CD4-positive, alpha-beta T cell treated with Interleukin-15 for 4 hours (primary cell): ENCODE measurements at places on chromosomes 1 and 21.
A peak's percentile ranks its signal among the peaks of the same experiment; 100 is the strongest.

DNA sequence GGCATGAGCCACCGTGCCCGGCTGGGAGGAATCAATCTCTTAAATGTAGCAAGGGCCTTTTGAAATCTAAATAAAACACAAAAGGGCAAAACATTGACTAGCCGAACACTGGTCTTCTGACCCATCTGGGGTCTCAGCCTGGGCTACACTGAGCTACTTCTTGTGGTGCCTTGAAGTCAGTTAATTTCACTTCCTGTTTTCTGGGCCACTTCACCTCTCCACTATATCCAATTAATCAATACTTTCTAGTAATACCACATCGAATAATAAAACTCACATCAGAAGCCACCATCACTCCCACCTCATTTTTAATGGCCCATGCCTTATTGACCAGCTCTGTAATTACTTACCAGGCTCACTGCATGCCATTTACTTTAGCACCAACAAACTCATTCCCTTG lies 138.0 kb upstream of the SAMSN1 start:
- no peak for DNase-seq

DNA sequence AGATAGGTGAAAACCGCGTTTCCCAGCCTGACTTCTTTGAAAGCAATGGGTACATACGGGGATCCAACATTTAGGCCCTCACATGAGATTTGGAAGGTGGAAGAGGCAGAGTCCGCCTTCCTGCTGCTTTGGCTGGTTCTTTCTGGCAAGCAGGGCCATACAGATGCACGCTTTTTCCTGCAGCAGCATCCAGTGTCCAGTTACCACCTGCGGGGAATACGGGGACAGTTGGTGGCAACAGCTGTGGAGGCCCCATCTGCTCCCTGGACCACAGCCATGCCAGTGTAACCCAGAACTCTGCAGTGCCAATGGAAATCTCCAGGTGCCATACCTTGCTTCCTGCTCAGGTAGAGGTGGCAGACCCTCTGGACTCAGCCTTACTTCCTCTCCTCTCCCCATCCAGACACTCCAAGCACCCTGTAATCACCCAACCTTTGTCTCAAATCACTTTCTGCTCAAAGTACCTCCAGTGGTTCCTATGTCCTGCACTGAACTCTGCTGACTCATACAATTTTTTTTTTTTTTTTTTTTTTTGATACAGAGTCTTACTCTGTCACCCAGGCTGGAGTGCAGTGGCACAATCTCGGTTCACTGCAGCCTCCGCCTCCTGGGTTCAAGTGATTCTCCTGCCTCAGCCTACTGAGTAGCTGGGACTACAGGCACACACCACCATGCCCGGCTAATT lies 68.3 kb downstream of the SLC16A1 start:
- no peak for DNase-seq

GRCh38 chr1:7912743-7913557 lies 27.7 kb downstream of the TNFRSF9 start:
- DNase-seq = no peak

- DNase-seq = no peak
These were observed 91.7 kb downstream of the TYW3 start for GRCh38 chr1:74824497-74825107.

DNA sequence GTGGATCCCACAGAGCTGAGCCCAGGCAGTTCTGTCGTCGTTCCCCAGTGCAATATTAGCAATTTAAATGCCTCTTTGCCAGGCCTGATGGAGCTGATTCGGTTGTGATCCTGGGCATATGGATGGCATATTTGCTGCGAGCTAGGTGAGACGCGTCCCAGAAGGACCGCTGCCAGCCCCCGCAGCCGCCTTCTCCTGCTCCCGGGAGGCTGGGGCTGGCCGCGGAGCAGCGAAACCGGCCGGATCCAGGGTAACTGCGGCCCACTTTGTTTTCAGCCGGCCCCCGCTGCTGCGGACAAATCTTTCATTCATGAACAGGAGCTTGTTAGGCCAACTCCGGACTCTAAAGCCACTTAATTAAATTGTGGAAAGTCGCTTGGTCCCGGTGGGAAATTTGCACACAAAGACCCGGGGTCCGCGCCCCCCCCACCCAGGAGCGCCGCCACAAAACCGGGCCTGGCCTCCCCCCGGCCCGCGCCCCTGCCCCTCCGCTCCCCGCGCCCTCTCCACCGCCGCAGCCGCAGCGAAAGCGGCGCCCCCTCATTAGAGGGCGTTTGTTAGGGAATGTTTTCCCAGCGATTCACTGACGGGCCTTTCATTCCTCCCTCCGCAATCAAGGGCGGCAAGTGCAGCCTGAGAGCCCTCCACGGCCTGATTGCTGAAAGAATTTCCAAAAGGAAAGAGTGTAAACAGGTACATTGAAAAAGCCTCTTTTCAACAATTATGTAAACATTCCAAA lies 383.3 kb downstream of the RRAGC start:
- no peak for DNase-seq

GRCh38 chr1:76083189-76083588 lies 8.6 kb downstream of the ST6GALNAC3 start:
- DNase-seq = no peak

GRCh38 chr1:111475701-111476100 lies 1.9 kb downstream of the C1orf162 start:
- DNase-seq = peak; percentile 60

DNA sequence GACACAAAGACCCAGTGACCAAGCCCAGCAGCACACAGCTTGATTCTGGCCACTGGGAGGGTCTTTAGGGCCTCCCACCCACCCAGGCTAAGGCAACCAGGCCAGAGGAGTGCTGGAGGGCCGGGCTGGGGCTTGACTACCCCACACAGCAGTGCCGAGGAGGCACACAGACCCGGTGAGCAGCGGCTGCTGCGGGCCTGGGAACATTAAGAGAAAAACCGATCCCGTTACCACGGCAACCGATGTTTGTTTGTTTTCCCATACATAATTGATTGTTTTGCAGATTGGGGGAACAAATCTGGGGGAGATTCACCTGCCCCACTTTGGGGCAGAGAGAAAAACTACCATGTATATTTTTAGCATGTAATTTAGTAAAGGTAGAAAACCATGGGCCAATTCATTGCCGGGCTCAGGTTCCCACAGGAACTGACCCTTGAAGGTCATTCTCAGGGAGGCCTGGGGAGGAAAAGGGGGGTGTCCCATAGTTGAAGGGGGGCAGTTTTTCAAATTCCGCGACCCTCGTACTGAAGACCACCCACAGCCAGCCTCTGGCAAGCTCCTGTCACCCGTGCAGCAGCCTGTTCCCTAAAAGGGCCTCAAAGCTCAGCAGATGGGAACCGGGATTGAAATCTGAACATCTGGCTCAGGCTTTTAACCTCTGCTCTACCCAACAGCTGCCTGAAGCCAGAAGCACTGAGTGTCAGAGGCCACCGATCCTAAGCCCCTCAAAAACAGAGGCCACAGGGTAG lies 35.3 kb downstream of the CHD5 start:
- no peak for DNase-seq

GRCh38 chr1:154191990-154192461 lies at the start of gene TPM3:
TSS of gene TPM3 (minus strand) at chr1:154192100. CDS start at chr1:154192018, 82 bp downstream.
- no peak for DNase-seq

GRCh38 chr1:223794136-223794880 lies 51.4 kb downstream of the TP53BP2 start:
- no peak for DNase-seq

DNA sequence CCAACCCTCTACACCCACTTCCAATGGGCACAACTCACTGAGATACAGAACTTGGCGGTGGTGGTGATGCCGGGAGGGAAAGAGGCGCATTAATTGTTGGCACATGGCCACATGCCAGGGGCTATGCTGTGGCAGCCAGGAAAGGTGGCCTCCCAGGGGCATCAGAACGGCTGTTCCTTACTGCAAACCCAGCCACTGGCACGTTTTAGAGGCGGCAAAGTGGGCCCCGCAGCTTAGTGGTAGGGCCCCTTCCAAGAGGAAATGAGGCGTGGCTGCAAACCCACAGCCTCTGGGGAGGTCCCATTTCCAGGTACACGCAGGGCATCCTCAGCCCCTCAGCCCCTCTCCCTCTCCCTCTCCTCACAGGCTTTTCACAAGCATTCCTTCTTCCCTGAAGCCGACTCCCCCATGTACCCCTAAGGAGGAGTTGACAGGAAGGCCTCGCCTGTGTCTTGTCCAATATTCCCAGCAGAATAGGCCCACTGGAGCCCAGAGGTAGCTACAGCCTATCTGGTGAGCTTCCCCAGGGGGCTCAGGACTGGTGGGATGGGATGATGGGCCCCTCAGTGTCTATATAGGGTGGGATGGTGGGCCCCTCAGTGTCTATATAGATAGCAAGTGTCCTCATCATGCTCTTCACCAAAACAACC lies 166.2 kb downstream of the CLIC6 start:
- no peak for DNase-seq

- no peak for DNase-seq
These were observed 324.9 kb downstream of the SIPA1L2 start for GRCh38 chr1:232305050-232305449.

DNA sequence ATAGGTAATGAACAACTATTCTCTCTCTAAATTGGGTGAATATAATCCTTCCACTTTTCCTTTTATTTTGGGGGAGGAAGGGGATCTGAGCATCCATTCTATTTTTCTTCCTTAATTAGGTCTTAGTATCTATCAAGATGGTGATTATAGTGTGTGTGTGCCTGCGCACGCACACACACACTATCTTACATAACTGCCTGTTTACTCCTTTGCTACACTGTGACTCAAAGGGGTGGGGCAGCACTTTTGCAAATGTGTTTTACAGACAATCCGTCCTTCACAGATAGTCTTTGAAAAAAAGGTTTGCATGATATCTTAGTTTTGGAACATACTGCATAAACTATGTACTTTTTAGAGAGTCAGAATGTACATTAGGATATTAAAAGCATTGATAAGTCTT lies 191.5 kb downstream of the SDCCAG8 start:
- DNase-seq = no peak

GRCh38 chr1:202235856-202236837 lies 42.5 kb downstream of the LGR6 start:
- peak; percentile 59 for DNase-seq

- DNase-seq = no peak
These were observed 2.8 kb upstream of the COL18A1 start for GRCh38 chr21:45401916-45402900.

- no peak for DNase-seq
These were observed 65.7 kb downstream of the DTL start for GRCh38 chr1:212101251-212101650.

DNA sequence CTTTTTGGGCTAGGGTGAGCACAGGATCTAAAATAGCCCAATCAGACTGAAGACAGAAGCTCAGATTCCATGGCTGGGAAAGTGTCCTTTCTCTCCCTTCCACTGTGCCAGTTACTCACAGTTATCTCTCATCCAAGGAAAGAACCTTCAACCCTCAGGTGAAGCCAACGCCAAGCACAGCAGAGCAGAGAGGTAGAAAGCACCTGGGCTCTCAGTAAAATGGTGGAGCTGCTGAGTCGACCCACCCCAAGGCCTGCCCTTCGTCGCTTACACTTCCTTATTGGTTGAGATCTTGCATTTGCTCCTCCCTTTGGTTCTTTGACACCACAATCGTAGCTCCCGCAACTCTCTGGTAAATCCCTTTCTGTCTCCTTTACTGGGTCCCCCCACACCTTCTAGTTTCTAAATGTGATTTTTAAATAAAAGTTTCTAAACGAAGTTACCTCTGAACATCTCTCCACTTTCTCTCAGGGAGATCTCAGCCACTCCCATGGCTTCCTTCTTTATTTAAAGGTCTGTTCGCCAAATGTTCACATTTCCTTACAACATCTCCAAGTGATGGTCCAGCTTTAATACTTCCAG lies 27.5 kb upstream of the SLC30A1 start:
- no peak for DNase-seq

DNA sequence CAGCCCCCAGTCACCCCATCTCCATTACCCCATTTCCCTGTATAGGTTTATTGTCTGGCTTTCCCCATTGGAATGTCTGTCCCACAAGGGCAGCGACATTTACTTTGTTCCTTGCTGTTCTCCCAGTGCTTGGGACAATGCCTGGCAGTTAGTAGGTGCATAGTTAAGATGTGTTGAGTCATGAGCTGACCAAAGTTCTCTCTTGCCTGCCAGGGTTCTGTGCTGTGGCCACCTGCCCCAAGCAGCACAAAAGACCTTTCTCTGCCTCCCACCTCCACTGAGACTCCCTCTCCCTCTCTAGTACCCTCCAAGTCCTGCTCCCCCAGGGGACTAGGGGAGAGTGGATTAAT lies 40.0 kb downstream of the TMCO4 start:
- DNase-seq = no peak

DNA sequence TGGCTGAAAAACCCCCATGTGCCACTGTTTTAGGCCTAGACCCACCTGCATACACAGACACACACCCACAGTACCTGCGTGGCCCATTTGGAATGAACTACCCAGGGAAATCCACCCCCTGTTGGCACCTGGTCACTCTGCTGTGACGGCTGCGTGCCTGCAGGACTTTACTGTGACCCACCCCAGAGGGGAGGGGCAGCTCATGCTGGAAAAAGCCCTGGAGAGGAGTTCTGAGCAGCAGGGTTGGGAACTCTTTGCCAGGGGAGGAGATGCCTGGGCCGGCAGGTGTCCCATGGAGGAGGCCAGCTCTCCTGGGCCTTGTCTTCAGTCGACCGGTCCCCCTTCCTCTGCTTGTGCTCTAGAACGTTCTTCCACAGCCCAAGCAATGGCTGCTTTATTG lies 87.3 kb upstream of the CSF3R start:
- DNase-seq = no peak

GRCh38 chr1:47687631-47688460 lies 250.0 kb downstream of the FOXD2 start:
- no peak for DNase-seq

DNA sequence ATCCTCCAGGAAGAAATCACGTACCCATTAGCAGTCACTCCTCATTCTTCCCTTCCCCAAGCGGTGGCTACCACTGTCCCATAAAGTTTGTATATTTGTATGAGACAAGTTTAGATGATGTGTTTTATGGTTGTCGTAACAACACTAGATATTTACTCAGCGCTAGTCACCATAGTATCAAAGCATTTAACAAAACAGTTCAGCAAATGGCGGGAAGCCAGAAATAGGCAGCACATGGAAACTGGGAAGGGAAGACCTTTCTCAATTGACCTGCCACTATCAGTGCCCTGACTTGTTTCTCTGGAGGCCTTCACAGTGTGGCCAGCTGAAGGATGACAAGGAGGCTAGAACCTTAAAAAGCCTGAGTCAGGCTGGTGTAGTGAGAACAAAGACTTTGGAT lies 31.1 kb downstream of the CNST start:
- DNase-seq = no peak

DNA sequence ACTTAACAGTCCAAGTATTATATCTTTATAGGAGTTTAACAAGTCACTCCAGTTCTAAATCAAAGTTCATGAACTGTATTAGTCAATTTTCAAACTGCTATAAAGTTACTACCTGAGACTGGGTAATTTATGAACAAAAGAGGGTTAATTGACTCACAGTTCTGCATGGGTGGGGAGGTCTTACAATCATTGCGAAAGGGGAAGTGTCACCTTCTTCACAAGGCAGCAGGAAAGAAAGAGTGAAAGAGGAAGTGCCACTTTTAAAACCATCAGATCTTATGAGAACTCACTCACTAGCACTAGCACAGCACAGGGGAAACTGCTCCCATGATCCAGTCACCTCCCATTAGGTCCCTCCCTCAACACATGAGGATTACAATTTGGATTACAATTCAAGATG lies 70.0 kb downstream of the CLCA4 start:
- peak; percentile 10 for DNase-seq

- no peak for DNase-seq
These were observed 19.0 kb downstream of the BACE2 start for GRCh38 chr21:41186755-41187536.
